Stimulated activated CD8-positive, alpha-beta memory T cell treated with anti-CD3 and anti-CD28 coated beads, Interleukin-4, amount 100 ng/mL, for 48 hours (primary cell): ENCODE measurements at places on chromosomes 3 and 15.
A peak's percentile ranks its signal among the peaks of the same experiment; 100 is the strongest.

GRCh38 chr15:100484443-100484842 is 44.3 kb downstream of the CERS3 start:
- DNase-seq = no peak

DNA sequence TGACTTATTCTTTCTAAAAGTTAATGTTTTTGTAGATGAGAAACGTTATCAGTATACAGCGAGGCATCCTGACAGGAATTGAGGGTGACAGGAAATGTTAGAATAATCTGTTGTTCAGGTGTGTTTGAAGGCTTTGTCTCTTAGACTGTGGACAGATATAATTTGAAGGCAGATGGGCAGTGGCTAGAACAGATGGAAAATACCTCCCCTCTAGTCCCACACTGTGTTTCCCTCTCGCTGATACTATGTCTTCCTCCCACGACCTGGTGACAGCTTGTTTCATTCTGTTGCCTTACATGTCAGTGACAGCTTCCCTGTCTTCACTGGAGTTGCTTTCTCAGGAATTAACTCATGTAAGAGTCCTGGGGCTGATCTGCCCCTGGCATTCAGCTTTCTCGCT is 125.3 kb downstream of the MYRIP start:
- no peak for DNase-seq

GRCh38 chr3:7484636-7485035 is 623.7 kb downstream of the GRM7 start:
- no peak for DNase-seq

GRCh38 chr15:45228931-45229330 is 23.1 kb upstream of the SLC28A2 start:
- no peak for DNase-seq

DNA sequence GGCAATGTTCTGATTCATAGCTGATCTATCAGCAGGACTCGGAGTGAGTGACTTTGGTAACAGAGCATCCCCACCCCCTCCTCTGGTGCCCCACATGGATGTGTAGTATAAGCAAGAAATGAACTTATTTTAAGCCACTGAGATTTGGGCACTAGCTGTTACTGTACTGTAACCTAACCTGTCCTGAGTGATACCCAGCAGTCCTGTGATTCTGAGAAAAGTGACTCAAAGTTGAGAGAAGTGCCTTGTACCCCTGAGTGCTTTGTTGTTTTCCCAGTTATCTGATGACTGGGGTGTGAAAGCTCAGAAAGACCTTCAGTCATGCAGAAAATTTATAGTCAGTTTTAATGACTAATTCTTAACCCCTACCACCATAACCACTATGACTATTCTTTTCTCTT is 439.9 kb upstream of the RBMS3 start:
- DNase-seq = peak; percentile 59

DNA sequence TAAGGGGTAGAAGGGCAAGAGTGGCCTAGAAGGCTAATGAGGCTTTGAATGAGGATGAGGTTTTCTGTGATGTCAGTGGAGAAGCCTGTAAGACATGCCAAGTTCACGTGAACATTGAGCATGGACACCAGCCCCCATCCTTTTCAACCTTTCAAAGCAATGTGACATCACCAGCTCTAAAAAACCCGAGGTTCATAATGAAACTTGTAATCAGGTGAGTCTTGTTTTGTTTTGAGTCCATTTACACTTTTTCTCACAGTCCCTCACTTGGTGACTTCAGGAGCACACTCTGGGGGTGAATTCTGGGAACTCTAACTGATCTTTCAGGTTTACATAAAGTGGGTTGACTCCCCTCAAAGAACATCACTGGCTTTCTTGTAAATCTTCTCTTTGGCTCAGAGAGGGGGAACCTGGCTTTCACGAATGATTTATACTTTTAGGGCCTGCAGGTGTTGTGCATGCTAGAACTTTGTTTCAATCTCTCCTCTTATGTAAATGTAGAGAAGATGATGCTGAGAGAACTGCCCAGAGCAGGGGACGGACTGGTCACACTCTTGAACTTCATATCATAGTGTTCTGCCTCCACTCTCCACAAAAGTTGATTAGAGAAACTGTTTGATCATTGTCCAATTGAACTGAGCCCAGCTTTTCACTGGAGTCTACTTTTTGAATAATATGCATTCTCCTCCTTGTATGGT is 224.7 kb upstream of the SATB1 start:
- peak; percentile 68 for DNase-seq

DNA sequence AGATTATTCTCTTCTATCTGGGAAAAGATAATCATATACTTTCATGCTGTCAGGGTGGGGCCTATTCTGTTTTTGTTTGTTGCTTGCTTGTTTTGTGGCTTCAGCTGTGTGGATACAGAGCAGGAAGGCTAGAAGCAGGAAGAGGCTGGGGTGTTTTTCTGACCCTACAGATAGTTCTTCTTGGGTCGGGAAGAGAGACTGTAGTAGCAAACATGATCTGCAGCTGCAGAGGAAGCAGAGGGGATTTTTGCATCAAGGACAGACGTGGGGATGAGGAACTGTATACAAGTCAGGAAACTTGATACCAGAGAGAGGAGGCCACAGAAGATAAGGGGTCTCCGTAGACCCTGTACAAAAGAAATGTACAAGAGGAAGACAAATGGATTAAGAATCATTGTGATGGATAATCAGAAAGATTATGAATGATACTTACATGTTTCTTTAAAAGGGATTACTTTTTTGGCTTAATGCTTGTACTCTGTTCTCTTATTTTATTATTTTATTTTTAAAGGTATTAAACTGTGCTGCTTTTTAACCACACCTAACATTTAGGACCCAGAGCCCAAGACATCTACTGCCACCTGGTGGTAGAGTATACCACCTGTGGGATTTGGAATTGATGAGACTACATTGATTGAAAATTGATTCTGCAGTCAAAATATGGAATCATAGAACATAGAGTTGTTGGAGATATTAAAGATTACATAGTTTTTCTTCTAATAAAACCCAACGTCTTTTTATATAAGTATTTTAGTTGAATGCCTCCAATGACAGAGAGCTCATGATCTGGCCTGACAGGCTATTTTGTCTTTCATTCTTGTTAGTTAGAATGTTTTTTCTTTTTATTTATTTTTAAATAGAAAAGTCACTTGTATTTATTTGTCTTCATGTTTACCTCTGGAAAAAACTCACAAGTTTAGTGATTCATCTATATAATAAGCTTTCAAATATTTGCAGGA is 87.3 kb upstream of the ROPN1 start:
- no peak for DNase-seq

DNA sequence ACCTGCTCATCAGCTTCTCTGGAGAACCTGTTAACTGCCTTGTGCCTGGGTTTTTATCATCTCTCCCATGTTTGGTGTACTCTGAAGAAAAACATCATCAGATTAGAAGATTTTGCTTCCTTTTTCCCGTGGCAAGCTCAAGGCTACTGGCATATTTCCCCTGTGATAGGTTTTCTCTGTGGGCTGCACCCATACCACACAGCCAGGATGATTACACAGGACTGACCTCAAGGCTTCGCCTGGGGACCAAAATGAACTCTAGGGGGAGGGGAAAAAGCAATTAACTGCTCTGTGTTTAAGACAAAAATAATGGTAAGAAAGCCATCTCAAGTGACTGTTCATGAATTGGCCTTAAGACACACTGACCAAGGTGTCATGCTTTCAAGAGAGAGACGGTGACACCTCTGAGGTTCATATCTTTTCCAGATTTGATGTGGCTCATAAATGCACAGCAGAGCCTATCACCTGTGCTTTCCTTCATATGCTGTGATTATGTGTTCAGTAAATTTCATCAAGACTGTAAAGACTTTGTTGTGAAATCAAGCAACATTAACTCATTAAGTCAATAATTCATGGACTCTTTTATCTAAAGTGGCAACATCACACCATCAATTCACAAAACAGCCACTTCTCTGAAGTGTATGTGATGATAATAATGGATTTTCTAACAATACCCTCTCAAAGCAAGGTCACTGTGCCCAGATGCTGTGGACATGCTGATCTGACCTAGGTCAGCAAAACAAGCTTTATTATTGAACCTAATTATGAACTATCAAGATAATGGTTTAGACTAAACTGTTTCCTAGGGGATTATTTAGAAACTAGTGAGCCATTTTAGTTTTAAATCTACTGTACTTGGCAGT is 427.9 kb downstream of the WDR72 start:
- DNase-seq = no peak

DNA sequence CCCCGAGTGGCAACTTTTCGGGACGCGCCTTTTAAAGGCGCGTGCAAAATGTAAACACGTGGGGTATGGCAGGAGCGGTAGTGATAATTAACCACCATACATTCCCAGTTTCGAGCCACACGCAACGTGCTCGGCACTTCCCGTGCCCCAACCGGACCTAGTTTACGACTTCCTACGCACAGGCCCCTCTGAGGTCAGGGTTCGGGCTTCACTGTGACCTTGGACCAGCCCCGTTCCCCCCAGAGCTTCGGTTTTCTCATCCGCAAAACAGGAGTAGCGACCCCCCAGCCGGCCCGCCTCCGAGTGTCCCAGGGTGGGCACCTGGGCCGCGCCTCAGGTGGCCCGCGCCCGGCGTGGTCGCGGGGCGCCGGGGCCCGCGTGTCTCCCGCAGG is 451 bp downstream of the CHCHD4 start:
- DNase-seq = peak; percentile 72
